ENCODE measurements at places on chromosomes 7 and 10. TPM values are rescaled to one million over a fixed set of nuclear protein-coding genes. Genes with fewer than 3 reads are reported as not detected.

WNT8B gene
- not detected for total RNA-seq

MYOZ1 gene
- 0.44 TPM for total RNA-seq

MOGAT3 gene
- total RNA-seq, result not detected

TCAF2 gene
- 9.8 TPM for total RNA-seq

LRGUK gene
- 0.32 TPM for total RNA-seq

NEUROG3 gene
- total RNA-seq, result not detected

BTBD16 gene
- 0.16 TPM for total RNA-seq

LRRN3 gene
- total RNA-seq, result not detected

MARVELD1 gene
- 12.1 TPM for total RNA-seq

DNTT gene
- not detected for total RNA-seq

CLDN3 gene
- total RNA-seq, result 0.64 TPM

TRIM50 gene
- not detected for total RNA-seq

SLC13A1 gene
- total RNA-seq, result not detected

ASZ1 gene
- not detected for total RNA-seq

ANAPC16 gene
- 64.4 TPM for total RNA-seq

OR13A1 gene
- 0.32 TPM for total RNA-seq
